ENCODE measurements at places on chromosomes 1 and 21.

- DNase-seq = no peak
Measured at GRCh38 chr21:32705139-32705538, 22.7 kb downstream of the SYNJ1 start.

DNA sequence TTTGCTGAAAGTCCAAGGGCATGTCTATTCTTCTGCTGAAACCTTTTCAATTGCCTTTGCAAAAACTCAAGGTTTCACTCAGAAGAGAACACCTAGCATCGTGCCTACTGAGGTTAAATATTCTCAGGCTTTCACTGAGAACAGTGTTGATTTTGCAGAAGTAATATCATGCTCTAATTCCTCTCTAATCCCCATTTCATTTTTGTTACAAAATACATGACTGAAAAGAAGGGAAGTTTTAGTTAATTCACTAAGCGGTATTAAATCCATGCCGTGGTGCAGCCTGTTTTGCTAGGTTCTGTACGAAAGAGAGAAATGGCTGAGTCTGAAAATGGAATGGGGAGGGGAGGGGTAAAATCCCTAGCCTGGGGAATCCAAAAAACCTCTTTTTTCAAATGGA is 163.2 kb upstream of the CAMK1G start:
- DNase-seq = no peak

DNA sequence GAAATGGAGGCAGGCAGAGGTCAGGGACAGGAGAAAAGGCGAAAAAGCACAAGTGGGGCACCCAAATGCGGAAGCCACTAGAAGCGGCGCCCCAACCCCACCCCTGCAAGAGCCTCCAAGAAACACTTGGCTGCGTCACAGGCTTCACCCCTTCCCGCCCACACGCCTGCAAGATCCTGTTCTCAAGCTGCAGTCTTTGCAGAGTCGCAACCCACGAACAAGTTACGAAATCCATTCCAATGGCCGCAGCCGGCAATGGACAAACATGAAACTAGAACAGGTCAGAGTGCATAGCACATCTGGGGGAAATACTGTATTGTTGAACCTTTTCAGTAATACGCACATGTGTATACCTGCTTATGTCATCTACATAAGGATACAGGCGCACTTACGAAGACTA is 103.6 kb downstream of the PSMG1 start:
- no peak for DNase-seq

DNA sequence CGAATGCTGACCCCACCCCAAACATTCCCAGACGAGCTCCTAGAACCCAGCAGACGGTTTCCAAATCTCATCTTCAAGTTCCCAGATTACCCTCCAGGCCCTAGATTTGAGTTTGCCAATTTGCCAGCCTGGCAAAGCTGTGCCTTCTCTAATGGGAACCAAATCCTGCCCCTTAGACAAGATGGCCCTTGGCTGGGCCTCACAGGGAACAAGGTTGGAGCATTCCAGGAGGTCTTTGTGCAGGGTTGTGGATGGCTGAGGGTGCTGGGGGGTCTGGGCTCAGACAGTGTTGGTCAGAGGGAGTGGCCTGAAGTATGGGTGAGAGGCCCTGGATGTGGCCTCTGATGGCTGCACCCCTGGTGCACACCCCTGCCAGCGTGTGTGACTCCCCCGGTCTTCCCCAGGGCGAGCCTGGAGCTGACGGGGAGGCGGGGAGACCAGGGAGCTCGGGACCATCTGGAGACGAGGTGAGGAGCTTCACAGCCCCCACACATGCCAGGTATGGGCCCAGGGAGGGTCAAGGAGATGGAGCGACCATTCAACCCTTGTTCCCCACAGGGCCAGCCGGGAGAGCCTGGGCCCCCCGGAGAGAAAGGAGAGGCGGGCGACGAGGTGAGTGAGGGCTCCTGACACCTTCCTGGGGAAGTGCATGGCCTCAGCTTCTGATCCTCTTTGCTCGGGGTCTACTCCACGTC is 10.2 kb downstream of the COL6A1 start:
- DNase-seq = no peak

DNA sequence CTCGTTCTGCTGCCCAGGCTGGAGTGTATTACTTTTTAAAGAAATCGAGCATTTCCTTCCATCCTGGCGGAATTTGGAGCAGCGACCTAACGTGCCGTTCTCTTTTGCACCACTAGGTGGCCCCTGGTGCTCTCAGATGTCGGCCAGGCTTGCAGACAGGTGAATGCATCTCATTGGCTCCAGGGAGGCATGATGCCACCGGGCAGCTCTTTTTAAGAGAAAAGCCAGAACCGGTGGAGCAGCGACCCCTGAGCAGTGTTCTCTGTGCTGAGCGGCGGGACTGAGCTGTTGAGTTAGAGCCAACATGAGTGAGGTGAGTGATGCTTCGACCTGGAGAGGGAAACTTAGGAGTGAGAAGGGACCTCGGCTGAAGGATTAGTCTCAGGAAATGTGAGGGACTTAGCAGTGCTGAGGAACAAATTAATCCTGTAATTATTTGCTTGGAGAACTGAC is at the start of gene PCP4:
TSS of gene PCP4 (plus strand) at position 241 of the 453 bp plus-strand sequence. CDS start at position 305, 64 bp downstream.
- peak; percentile 36 for DNase-seq

GRCh38 chr1:24925082-24925779 is 4.8 kb downstream of the RUNX3 start:
- peak; percentile 76 for DNase-seq

DNA sequence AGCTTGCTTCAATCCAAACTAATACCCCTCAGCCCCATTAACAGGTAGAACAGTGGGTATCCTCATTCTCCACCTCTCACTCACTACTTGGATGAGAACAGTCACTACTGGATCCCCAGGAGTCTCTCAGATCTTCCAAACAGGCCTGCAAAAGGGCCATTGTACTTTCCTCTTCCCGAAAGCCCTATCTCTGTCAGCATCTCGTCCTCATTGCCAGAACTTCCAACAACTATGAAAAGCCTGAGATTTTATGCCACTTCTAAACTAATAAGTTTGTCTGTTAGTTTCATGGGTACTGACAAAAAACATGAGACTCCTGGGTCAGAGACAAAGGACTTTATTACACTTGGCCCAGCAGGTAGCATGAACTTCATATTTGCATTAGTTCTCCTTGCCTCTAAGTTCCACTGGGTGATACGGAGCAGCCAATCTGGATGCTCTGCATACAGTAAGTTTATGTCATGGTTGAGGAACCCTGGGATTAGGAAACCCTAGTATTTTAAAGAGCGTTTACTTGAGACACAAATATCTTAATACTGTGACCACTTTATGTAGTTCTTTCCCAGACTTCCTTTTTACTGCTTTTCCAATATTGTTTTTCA is 38.1 kb downstream of the VANGL2 start:
- no peak for DNase-seq

- DNase-seq = no peak
Measured at GRCh38 chr1:31524186-31524901, 52.0 kb upstream of the TINAGL1 start.

DNA sequence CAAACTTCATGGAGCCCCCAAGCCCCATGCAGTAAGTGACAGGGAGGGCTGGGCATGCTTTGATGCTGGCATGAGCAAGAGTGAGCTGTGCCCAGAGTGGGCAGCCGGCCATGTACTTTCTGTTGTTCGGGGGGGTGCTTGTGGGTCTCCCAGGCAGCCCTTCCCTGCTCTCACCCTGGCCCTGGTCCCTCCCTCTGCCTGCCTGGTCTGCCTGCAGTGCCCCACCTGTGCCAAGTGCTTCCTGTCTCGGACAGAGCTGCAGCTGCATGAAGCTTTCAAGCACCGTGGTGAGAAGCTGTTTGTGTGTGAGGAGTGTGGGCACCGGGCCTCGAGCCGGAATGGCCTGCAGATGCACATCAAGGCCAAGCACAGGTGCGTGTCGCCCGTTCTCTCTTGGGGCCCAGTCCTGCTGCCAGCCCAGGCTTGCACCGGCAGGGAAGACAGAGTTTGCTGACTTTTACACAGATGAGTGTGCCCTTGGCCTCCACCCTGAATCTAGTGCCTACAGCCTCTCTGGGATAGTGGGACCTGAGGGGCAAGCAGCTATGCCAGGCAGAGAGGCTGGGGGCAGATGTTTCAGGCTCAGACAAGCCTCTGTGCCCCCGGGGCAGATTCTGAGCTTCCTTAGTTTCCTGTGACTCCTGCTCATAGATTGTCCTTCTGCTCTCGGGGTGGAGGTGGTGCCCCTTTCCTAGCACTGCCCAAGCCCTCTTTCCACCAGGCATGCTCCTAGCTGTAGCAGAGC is 7.6 kb downstream of the ZBTB48 start:
- DNase-seq = no peak
